ENCODE measurements at places on chromosomes 3 and 15. TPM values are rescaled to one million over a fixed set of nuclear protein-coding genes. Genes with fewer than 3 reads are reported as not detected.

The TMEM39A gene
- 28.5 TPM for total RNA-seq

The KLHL24 gene
- total RNA-seq: 107 TPM

- no peak overlapping the region for H3K27ac ChIP-seq
- no peaks in the 10 kb centered on the region for H3K36me3 ChIP-seq
- DNase-seq: no peak
- H3K27me3 ChIP-seq: peaks cover 2% of the 10 kb centered on the region
- H3K4me1 ChIP-seq: peaks cover 7% of the 10 kb centered on the region
- H3K4me3 ChIP-seq: no peak overlapping the region
Observed at GRCh38 chr3:14512281-14512941, 27.7 kb downstream of the GRIP2 start.

The CCDC191 gene
- 5.8 TPM for total RNA-seq

The CISH gene
- 8.8 TPM for total RNA-seq

GRCh38 chr3:98521897-98522543, 682 bp downstream of the CLDND1 start:
- peaks cover 54% of the 10 kb centered on the region for H3K4me1 ChIP-seq
- H3K27me3 ChIP-seq: no peaks in the 10 kb centered on the region
- H3K36me3 ChIP-seq: peaks cover 18% of the 10 kb centered on the region
- peak overlapping the region; percentile 94 for H3K27ac ChIP-seq

- H3K36me3 ChIP-seq: no peaks in the 10 kb centered on the region
- H3K27ac ChIP-seq: no peak overlapping the region
- H3K27me3 ChIP-seq: peaks cover 17% of the 10 kb centered on the region
- DNase-seq: no peak
Observed at GRCh38 chr15:48367483-48367882, 36.3 kb downstream of the DUT start.

- no peaks in the 10 kb centered on the region for H3K36me3 ChIP-seq
- H3K27ac ChIP-seq: no peak overlapping the region
- no peak for DNase-seq
- no peak overlapping the region for H3K4me3 ChIP-seq
- no peaks in the 10 kb centered on the region for H3K27me3 ChIP-seq
Observed at GRCh38 chr15:99980752-99981151, 247.5 kb upstream of the LYSMD4 start.

Measured in naive thymus-derived CD8-positive, alpha-beta T cell (primary cell).